ENCODE measurements at places on chromosomes 11 and 22. TPM values are rescaled to one million over a fixed set of nuclear protein-coding genes. Genes with fewer than 3 reads are reported as not detected.

DNA sequence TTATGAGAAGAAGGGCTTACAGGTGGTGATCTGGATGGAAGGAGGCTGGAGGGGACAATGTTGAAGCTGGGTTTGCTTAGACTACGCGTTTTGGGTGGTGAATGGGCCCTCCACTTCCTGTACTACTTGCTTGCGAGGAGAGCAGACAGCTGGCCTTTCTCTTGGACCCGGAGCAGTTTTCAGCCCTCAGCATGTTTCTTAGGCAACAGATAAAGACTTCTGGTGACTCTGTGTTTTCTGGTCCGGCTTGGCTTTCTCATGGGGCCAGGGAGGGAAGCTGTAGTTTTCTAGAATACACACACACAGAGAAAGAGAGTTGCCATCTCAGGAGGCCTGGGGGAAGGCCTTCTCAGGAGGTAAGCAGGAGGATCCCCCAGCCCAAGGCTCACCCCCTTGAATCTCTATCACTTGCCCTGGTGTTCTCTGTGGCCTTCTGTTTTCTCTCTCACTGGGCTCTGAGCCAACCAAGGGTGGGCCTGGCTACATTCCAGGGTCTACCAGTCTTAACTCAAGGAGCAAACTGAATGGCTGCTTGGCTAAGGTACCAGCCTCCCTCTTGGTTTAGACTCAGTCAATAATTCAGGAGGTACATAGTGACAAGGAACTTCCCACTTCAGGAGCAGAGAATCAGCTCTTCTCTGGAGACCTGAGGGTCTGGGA is 2.4 kb downstream of the CCS start:
- DNase-seq = no peak

Gene APOC3
- total RNA-seq = not detected

Gene TUG1
- 113 TPM for total RNA-seq

- no peak for DNase-seq
These were observed 181.1 kb upstream of the SESN3 start for GRCh38 chr11:95412074-95412473.

Gene RTN4R
- total RNA-seq = 20.3 TPM

GRCh38 chr22:24091551-24092420 is 80.7 kb downstream of the CABIN1 start:
- no peak for DNase-seq

DNA sequence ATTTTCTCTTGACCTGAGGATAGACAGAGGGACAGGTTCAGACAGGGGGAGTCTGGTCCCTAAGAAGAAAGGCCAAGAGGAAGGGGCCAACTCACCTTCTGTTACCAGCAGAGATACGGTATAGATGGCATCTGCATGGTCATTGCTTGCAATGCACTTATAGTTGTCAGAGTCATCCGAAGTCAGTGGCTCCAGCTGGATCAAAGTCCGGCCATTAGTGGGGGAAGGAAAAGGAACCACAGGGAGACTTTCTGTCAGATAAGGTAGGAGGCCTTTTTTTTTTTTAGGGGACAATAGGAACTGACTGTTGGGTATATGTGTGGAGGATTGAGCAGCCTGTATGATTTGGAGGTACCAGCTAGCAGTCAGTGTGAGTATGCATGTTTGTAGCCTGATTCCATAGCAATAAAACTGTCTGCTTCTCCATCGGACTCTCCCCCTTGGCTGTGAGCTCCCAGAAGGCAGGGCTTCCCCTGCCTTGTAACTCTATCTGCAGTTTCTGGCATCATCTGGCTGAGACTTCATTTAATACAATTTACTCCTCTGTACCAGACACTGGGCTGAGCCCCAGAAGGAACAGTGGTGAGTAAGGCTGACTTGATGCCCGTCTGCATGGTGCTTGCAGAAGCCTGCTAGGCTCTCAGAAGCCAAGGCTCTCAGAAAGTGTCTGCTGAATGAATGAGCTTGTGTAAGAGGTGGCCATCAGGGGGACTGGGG is 5.7 kb downstream of the IGSF22 start:
- no peak for DNase-seq

DNA sequence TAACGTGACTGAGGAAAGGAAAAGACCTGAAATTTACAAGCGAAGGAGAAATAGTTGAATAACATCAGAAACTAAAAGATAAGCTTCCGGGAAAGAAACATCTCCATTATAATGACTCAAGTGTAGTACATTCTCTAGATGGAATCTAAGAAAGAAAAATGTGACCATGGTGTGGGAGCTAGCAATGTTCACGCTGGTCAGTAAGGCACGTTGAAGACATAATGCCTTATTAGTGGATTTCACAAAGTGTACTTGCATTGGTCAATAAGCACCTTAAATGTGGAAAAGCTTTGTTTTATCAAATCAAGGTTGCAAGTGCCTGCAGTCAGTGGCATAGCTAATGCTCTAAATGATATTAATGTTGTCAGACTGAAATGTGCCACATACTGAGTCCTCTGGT is 2.8 kb upstream of the LARGE1 start:
- DNase-seq = no peak

GRCh38 chr22:46655861-46656608 is 35.8 kb downstream of the GRAMD4 start:
- DNase-seq = no peak

DNA sequence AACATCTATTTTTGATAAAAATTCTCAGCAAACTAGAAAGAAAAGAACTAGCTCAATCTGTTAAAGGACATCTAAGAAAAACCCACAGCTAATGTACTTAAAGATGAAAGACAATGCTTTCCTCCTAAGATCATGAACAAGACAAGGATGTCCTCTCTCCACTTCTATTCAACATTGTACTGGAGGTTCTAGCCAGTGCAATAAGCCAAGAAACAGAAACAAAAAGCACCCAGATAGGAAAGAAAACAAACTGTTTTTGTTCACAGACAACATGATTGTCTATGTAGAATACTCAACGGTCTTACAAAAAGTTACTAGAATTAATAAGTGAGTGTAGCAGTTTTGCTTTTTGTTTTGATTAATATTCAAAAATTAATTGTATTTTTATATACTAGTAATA is 7.8 kb downstream of the CD3D start:
- DNase-seq = no peak

- DNase-seq = peak; percentile 74
These were observed 690 bp downstream of the CSNK1E start for GRCh38 chr22:38316364-38317121.

GRCh38 chr11:15145615-15146014 is 30.9 kb downstream of the INSC start:
- no peak for DNase-seq

GRCh38 chr22:22110548-22111266 is 128.1 kb upstream of the TOP3B start:
- DNase-seq = peak; percentile 85

Gene C11orf97
- not detected for total RNA-seq

- DNase-seq = no peak
These were observed 44.6 kb downstream of the LIF start for GRCh38 chr22:30201945-30202344.

DNA sequence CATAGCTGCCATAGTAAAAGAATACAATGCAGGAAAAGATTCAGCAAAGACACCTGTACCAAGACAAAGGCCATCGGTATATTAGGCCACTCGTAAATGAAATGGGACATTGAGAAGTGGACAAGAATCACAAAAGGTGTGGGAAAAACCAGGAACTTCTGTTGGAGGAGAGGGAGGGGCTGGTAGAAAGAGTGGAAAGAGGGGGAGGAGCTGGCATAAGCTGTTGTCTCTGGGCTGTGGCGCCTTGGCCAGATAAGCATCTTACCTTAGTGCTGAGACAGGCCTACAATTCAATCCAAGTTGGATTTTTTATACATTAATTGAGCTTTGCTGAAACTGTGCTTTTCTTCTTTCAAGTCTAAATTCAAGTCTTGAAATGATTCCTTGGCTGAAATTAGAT is 37.1 kb downstream of the ZNF202 start:
- DNase-seq = no peak

Gene LMO2
- 1.1 TPM for total RNA-seq

- peak; percentile 47 for DNase-seq
These were observed 2.0 kb downstream of the SELENOM start for GRCh38 chr22:31105282-31105929.

Gene ABTB2
- total RNA-seq = 2.8 TPM

DNA sequence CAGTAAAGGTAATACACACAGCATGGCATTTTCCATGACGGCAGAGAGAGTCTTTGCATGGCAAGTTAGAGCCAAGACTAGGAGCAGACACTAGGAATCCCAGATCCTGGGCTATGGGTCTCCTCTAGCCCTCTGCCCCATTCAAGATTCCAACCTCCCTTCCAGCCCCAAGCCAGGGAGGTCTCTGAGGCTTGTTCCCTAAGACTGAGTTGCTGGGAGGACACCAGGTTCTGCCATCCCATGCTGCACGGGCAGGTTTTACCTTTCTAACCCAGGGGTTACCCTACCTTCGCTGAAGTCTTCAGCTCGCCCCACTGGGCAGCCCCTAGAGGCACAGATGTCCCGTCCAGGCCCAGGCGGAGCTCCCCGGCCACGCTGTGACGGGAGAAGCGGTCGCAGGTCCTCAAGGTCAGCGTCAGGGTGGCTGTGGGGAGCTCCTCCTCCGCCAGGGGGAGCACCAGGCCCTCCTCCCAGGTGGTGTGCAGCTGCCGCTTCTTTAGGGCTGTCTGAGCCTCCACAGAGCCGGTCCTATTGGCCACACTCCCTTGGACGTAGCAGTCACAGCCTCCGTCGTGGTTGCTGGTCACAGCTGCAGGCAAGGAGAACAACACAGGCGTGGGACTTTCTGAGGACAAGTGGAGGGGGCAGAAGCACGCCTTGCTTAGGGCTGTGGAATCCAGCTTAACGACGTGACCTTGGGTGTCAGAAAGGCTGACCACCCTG is 33.8 kb downstream of the SYT13 start:
- DNase-seq = peak; percentile 96

DNA sequence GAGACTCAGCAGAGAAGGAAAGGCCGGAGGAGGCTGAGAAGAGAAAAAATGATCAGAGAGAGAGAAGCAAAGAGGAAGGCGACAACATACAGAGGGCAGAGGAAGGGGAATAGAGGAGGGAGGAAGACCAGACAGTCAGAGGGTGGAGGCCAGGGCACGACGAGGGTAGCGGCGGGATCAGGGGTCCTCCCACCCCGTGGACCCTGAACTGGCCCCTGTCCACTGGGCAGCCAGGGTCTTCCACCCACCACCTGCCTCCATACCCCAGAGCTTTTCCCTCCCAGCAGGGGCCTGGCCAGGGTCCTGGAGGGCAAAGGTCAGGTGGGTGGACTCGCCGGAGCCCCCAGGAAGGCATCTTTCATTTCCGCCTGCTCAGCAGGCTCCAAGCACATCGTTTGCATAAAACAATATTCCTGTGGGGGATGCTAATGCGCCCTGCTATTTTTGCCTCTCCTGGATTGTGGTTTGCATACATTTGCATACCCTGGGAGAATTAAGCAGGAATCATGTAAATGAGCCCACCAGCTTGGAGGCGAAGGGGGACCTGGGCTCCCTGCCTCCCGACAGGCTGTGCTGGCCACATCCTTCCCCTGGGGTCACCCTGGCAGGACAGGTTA is 394.1 kb downstream of the MN1 start:
- no peak for DNase-seq

Gene MS4A3
- total RNA-seq = not detected

DNA sequence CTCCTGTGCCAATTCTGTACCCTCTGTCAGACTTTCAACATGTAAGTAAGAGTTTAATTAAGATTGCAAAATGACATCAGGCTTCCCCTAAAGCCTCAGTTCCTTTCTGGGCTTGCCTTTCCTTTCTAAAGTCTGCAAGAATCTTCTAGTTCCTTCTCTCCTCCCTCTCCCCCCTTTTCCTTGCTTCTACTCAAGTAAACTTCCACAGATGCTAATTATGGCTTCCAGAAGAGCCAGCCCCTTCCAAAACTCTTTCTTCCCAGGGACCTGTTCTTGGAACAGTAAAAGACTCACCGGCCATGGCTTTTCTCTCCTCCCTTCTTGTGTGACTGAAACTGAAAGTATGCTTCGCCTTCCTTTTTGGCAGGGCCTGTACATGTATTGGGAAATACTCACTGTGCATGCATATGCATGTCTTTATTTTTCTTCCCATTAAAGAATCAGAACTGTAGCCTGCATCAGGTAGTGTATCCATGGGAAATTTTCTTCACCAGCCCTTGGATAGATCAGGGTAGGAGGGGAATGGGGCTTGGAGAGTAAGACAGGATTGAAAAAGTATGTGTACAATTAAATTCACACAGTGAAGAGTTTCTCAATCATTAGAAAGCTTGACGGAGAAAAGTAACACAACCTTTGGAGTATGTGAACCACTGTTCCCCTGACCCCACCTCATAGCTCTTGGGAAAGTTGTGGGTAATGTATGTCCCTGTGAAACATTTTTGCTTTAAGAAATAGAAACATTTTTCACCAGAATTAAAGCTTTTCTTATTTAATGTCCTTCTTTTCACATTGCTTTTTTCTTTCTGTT is at the start of gene CASP1:
CASP1 (minus strand) TSS at position 332 of the 808 bp plus-strand sequence; CDS start at position 301, 31 bp downstream.
- DNase-seq = no peak

Gene COA4
- total RNA-seq = 85.7 TPM

- DNase-seq = peak; percentile 39
These were observed 1.7 kb upstream of the MUC5B start for GRCh38 chr11:1220941-1221721.

DNA sequence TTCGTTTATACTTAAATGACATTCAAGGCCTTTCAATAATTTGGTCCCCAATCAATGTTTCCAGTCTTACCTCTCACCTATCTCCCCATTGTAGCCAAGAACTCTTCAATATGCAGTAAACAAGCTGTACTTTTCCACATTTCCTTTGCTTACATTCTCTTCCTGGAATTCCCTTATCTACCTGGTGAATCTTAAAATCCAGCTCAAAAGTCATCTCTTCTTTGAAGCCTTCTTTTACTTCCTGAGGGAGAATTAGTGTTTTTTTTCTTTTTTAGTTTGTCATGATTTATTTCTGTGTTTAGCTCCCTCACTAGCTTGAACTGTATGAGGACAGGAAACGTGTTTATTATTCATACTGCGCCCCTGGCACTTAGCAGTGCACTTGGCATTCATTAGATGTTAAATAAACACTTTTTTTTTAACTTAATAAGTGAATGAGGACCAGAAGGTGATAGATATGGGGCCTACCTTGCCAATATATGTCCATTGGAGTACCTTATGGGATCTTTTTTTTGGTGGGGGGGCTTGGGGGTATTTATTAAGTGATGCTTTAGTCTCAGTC is 4.9 kb upstream of the PTS start:
- DNase-seq = no peak

DNA sequence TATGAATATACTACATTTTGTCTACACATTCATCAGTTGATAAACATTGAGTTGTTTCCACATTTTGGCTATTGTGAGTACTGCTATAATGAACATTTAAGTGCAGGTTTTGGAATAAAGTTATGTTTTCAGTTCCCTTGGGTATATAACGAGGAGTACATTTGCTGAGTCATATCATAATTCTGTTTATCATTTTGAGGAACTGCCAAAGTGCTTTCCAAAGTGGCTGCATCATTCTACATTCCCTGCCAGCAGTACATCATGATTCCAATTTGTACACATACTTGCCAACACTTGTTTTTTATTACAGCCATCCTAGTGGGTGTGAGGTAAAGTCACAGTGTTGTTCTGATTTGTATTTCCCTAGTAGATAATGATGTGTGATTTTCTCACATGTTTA is 1458.6 kb upstream of the TENM4 start:
- no peak for DNase-seq

Data from endodermal cell (in vitro differentiated cells).